ENCODE measurements at places on chromosomes 3 and 15. TPM values are rescaled to one million over a fixed set of nuclear protein-coding genes. Genes with fewer than 3 reads are reported as not detected.

IQCF2 gene
- total RNA-seq = not detected

DUOXA2 gene
- not detected for total RNA-seq

ANKRD34C gene
- 0.92 TPM for total RNA-seq

ZNF774 gene
- 8.3 TPM for total RNA-seq

GRK7 gene
- total RNA-seq = not detected

AADACL2 gene
- not detected for total RNA-seq

FBXL22 gene
- total RNA-seq = 1.4 TPM

HCLS1 gene
- total RNA-seq = 4.6 TPM

SYNM gene
- total RNA-seq = 14.8 TPM

FSD2 gene
- not detected for total RNA-seq

CCDC80 gene
- 10.4 TPM for total RNA-seq

GJD2 gene
- 21.9 TPM for total RNA-seq

CLDN18 gene
- total RNA-seq = not detected

MYZAP gene
- total RNA-seq = 3.2 TPM

SLC2A2 gene
- total RNA-seq = not detected

ATP2C1 gene
- total RNA-seq = 190 TPM
